CD8-positive, alpha-beta memory T cell (primary cell): ENCODE measurements at places on chromosomes 1 and 21.
A peak's percentile ranks its signal among the peaks of the same experiment; 100 is the strongest.

DNA sequence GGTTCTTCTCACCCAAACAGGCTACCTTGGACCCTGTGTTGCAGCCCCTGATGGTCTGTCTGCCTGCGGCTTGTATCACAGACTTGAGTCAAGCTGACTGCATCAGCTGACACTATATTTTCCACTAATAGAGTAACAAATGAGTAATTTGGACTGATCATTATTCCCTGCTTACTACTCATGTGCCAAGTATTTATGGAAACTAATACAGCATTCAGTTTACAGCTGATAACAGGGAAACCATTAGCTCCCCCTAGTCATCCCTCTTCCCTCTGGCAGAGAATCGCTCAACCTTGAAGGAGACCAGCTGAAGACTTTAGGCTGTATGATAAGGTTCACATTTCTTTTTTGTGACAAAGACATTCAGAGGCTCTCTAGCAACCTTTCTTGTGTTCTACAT is 116.6 kb upstream of the SYT6 start:
- H3K4me1 ChIP-seq: no peaks in the 10 kb centered on the region
- no peaks in the 10 kb centered on the region for H3K27me3 ChIP-seq
- no peak overlapping the region for H3K27ac ChIP-seq
- no peak overlapping the region for H3K4me3 ChIP-seq
- no peak for DNase-seq

- peak overlapping the region; percentile 63 for H3K4me3 ChIP-seq
- H3K4me1 ChIP-seq: peaks cover 18% of the 10 kb centered on the region
- no peak overlapping the region for H3K27ac ChIP-seq
- no peaks in the 10 kb centered on the region for H3K36me3 ChIP-seq
- no peak for DNase-seq
Measured at GRCh38 chr1:9128166-9128519, 759 bp downstream of the GPR157 start.

DNA sequence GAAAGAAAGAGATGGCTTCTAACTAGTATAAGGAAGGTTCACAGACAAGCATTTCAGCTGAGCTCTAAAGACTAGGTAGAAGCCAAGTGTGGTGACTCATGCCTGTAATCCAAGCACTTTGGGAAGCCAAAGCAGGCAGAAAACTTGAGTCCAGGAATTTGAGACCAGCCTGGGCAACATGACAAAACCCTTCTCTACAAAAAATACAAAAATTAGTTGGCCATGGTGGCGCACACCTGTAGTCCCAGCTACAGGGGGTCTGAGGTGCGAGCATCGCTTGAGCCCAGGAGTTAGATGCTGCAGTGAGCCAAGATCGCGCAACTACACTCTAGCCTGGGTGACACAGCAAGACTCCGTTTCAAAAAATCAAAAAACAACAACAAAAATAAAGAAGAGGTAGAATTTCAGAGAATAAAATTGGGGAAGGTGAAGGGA is 27.8 kb downstream of the FBXO42 start:
- no peaks in the 10 kb centered on the region for H3K4me1 ChIP-seq
- no peak for DNase-seq
- no peaks in the 10 kb centered on the region for H3K27me3 ChIP-seq
- no peak overlapping the region for H3K4me3 ChIP-seq
- peaks cover 3% of the 10 kb centered on the region for H3K36me3 ChIP-seq

DNA sequence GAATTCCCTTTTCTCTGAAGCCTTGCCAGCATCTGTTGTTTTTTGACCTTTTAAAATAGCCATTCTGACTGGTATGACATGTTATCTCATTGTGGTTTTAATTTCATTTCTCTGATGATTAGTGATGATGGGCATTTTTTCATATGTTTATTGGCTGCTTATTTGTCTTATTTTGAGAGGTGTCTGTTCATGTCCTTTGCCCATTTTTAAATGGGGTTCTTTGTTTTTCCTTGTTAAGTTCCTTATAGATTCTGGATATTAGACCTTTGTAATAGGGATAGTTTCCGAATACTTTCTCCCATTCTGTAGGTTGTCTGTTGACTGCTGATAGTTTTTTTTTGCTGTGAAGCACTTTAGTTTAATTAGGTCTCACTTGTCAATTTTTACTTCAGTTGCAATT is 54.0 kb upstream of the C1orf185 start:
- no peak overlapping the region for H3K27ac ChIP-seq
- no peak for DNase-seq
- H3K36me3 ChIP-seq: no peaks in the 10 kb centered on the region

DNA sequence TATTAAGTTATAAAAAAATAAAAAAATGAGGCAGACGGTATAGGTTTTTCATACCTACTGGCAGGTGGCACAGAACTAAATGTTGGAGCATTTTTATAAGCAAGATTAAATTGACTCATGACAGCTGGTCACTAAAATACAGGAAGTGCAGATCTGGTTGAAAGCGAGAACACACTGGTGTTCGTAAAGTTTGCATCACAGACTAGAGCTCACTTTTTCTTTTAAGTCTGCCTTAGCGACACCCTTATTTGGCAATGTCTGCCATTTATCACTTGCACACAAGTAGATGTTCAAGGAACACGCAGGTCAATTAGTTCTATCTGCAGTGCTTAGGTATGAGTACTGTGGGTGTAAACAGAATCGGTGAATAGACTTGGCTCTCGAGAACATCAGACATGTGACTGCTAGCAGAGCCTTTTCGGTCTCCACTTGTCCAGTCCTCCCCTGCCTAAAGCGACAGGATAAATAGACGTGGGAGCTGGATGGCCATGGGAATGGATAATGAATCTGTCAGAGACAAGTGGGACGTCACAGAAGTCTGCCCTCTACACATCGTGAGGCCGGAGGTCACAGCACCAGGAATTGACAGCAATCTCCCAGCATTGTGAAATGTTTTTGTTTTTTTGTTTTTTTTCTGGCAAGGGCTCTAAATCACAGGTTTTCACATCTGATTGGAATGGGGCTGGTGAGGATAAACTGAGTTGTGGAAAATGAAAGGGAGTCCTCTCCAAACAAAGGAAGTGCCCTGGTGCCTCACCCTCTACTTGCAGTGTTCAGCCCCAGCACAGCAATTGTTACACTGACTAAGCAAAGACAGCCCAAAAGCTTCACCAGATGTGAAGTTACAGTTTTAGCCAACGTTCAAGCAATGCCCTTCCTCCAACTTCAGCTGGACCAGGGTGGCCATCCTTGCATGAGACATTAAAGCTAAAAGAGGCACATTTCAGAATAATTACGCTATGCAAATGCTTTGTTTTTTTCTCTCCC is 248.9 kb downstream of the NTNG1 start:
- no peaks in the 10 kb centered on the region for H3K4me1 ChIP-seq
- H3K36me3 ChIP-seq: no peaks in the 10 kb centered on the region
- H3K4me3 ChIP-seq: no peak overlapping the region
- DNase-seq: no peak

- DNase-seq: no peak
- H3K4me3 ChIP-seq: peak overlapping the region; percentile 71
- H3K36me3 ChIP-seq: no peaks in the 10 kb centered on the region
- H3K27ac ChIP-seq: peak overlapping the region; percentile 24
- H3K27me3 ChIP-seq: no peaks in the 10 kb centered on the region
Measured at GRCh38 chr1:3530086-3530925, 75.8 kb downstream of the ARHGEF16 start.

- H3K27ac ChIP-seq: no peak overlapping the region
- peaks cover 5% of the 10 kb centered on the region for H3K27me3 ChIP-seq
- H3K4me3 ChIP-seq: no peak overlapping the region
- H3K36me3 ChIP-seq: no peaks in the 10 kb centered on the region
Measured at GRCh38 chr1:118012515-118013124, 83.1 kb downstream of the WDR3 start.

GRCh38 chr21:34510148-34511142 is 1.6 kb downstream of the KCNE1 start:
- no peaks in the 10 kb centered on the region for H3K4me1 ChIP-seq
- no peak for DNase-seq
- no peak overlapping the region for H3K4me3 ChIP-seq
- H3K27me3 ChIP-seq: no peaks in the 10 kb centered on the region

GRCh38 chr1:227729881-227730629 is 5.0 kb downstream of the JMJD4 start:
- no peak overlapping the region for H3K4me3 ChIP-seq
- no peak for DNase-seq
- H3K27me3 ChIP-seq: no peaks in the 10 kb centered on the region
- H3K4me1 ChIP-seq: peaks cover 28% of the 10 kb centered on the region
- H3K36me3 ChIP-seq: no peaks in the 10 kb centered on the region
- H3K27ac ChIP-seq: no peak overlapping the region

DNA sequence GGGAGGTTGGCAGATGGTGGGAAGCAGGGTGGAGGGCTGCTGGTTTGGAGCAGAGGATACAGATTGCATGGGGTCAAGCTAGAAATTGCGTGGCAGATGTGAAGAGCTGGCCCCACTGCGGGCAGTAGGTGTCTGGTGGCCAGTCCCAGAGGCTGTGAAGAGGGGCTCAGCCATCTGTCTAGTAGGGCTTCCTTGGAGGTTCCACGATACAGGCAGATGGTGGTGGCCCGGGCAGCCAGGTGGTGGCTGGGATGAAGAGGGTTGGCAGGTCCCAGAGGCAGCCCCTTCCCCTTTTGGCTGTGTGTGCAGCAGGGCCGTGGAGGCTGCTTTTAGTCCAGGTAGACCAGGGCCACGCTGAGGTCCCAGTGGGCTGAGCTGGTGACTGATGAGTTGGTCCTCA is 16.6 kb downstream of the PSEN2 start:
- no peak overlapping the region for H3K27ac ChIP-seq
- H3K27me3 ChIP-seq: no peaks in the 10 kb centered on the region
- no peak overlapping the region for H3K4me3 ChIP-seq
- no peak for DNase-seq

DNA sequence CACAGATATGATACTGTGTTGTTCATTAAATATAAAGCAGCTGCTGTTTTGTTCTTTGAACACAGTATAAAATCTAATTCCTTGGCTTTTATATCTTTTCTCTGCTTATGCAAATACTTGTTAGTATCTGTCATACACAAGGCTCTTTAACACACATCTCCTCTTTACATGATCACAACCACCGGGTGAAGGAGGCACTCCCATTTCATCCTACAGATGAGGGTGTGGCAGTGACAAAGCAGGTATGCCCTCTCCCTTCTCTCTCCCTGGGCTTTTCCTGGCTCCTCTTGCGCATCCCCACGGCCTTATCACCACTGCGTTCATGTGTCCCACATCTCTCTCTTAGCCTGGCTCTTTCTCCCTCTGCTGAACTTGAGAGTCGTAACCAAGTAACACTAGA is 38.2 kb downstream of the JUN start:
- no peaks in the 10 kb centered on the region for H3K27me3 ChIP-seq
- no peaks in the 10 kb centered on the region for H3K4me1 ChIP-seq
- DNase-seq: no peak
- H3K27ac ChIP-seq: no peak overlapping the region
- no peak overlapping the region for H3K4me3 ChIP-seq
- no peaks in the 10 kb centered on the region for H3K36me3 ChIP-seq

GRCh38 chr1:198124673-198125072 is 32.1 kb upstream of the NEK7 start:
- no peaks in the 10 kb centered on the region for H3K27me3 ChIP-seq
- H3K36me3 ChIP-seq: no peaks in the 10 kb centered on the region
- H3K4me3 ChIP-seq: no peak overlapping the region
- no peak for DNase-seq
- H3K27ac ChIP-seq: no peak overlapping the region

- H3K36me3 ChIP-seq: no peaks in the 10 kb centered on the region
- no peaks in the 10 kb centered on the region for H3K4me1 ChIP-seq
- H3K27ac ChIP-seq: no peak overlapping the region
- H3K4me3 ChIP-seq: no peak overlapping the region
- DNase-seq: no peak
Measured at GRCh38 chr1:14915356-14916054, 238.0 kb upstream of the TMEM51 start.

GRCh38 chr1:229221106-229222019 is 49.5 kb upstream of the RAB4A start:
- H3K27me3 ChIP-seq: no peaks in the 10 kb centered on the region
- no peaks in the 10 kb centered on the region for H3K36me3 ChIP-seq
- no peak overlapping the region for H3K4me3 ChIP-seq

GRCh38 chr1:39631361-39632322 is 7.8 kb downstream of the HEYL start:
- H3K36me3 ChIP-seq: no peaks in the 10 kb centered on the region
- no peak overlapping the region for H3K27ac ChIP-seq
- no peak for DNase-seq
- H3K27me3 ChIP-seq: no peaks in the 10 kb centered on the region

DNA sequence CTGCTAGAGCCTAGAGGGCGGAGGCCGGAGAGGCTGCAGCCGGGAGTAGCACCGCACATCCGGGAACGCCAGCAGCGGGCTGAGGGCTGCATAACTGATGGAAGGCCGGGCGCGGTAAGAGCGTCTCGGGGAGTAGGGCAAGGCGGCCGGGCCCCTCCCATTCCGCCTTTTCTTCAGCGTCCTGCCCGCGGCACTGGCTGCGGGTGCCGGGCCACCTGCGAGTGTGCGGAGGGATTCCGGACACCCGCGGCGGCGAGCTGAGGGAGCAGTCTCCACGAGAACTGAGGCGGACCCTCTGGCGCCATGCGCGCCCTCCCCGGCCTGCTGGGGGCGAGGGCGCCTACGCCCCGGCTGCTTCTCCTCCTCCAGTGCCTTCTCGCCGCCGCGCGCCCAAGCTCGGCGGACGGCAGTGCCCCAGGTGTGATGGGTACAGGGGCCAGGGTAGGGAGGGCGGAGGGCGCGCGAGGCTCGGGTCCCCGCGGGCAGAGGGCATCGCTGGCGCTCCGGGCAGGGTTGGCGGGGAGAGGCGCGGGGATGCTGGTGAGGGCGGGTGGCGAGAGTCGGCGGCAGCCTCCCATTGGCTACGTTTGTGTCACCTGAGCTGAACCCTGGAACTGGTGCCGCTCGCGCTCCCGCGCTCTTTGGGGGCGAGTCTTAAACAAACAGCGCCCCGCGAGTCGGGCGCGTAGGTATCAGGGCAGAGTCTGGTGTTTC is 334.4 kb downstream of the SRGAP2C start:
- H3K36me3 ChIP-seq: no peaks in the 10 kb centered on the region
- peak; percentile 81 for DNase-seq
- H3K27me3 ChIP-seq: no peaks in the 10 kb centered on the region

GRCh38 chr1:7218210-7218832 is 433.1 kb downstream of the CAMTA1 start:
- H3K4me1 ChIP-seq: no peaks in the 10 kb centered on the region
- H3K4me3 ChIP-seq: no peak overlapping the region
- H3K27me3 ChIP-seq: peaks cover 4% of the 10 kb centered on the region
- DNase-seq: no peak
- no peak overlapping the region for H3K27ac ChIP-seq

DNA sequence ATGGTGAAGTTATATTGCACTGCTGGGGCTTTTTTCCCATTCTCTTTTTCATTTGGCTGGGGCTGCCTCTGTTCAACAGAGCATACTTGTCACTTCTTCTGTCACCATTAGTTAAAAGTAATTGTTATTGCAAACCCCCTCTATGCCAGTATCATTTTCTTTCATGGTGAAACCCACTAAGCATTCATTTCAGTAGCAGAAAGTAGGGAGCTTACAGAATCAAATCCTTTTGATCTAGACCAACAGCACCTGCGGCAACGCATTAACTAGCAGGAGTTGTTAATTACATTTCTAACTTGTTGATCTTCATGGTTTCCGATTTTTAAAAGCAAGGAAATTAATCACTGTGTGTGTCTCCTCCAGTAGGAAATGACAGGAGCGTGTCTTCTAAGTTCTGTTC is 15.0 kb downstream of the SMYD2 start:
- H3K4me1 ChIP-seq: no peaks in the 10 kb centered on the region
- no peak overlapping the region for H3K4me3 ChIP-seq
- H3K27ac ChIP-seq: no peak overlapping the region
- H3K27me3 ChIP-seq: no peaks in the 10 kb centered on the region
- no peak for DNase-seq
